ENCODE measurements at places on chromosomes 3 and 15. TPM values are rescaled to one million over a fixed set of nuclear protein-coding genes. Genes with fewer than 3 reads are reported as not detected.

- no peak for ATAC-seq
Observed at GRCh38 chr3:18389108-18389733, 35.9 kb downstream of the SATB1 start.

Gene NEO1
- 8.9 TPM for total RNA-seq

GRCh38 chr15:92655178-92655995 is at the start of gene FAM174B:
Gene FAM174B (minus strand): TSS chr15:92655775.
- ATAC-seq: peak; percentile 74

DNA sequence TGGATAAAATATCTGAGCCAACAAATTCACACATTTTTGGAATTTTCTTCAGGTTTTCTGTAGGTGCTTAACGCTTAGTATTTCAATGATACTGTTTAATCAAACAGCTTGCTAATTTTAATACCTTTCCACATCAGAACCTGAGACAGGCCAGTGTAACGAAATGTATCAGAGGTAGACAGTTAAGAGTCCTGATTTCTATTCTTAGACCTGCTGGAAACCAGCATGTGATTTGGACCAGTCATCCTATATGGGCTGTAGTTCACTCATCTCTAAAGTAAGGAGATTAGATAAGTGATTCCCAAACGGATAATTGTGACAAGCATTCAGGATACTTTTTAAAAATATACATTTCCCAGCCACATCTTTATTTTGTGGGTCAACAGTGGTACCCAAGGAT is 18.4 kb downstream of the ARL6IP5 start:
- no peak for ATAC-seq

Gene ZNF35
- total RNA-seq: 3.0 TPM

DNA sequence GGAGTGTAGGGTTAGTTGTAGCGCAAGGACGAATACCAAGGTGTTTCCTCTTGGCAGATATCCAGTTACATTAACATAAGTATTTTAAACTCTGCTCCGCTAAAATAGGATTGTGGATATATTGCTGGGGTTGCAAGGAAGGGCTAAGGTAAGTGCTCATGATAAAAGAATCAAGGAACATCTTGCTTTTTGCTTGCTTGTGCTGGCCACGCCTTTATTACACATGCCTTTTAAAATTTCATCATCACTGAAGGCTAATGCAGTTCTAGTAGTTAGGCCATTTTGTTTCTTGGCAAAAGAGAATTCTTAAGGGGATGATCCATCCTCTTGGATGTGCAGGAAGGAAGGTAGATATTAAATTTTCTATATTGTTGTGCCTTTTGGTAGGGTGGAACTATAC is 415.6 kb upstream of the TPM1 start:
- ATAC-seq: no peak

Gene HCLS1
- 255 TPM for total RNA-seq

- no peak for ATAC-seq
Observed at GRCh38 chr3:124751501-124751900, 21.2 kb downstream of the UMPS start.

Gene ZNF609
- 41.2 TPM for total RNA-seq
